Fibroblast of pulmonary artery (primary cell): ENCODE measurements at places on chromosomes 16 and 17.
A peak's percentile ranks its signal among the peaks of the same experiment; 100 is the strongest.

DNA sequence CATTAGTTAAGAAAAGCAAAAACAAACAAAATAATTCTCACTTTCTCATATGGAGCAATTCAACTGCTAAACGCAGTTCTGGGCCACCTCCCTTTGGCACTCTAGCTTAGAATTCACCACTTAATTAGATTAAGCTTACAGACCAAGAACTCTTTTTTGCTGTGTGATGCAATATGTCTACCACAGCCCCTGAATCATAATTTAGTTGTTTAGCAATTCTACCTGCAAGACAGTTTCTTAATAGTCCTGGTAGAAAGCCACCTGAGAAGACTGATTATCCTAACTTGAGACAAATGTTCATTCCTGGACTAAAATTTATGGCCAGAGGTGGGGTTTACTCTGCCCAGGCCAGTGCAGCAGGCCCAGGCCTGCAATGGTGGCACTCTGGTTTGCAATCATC lies 205.9 kb downstream of the HS3ST3A1 start:
- no peak for DNase-seq

- no peak for DNase-seq
Observed at GRCh38 chr17:58369214-58370031, 17.4 kb upstream of the SUPT4H1 start.

- peak; percentile 61 for DNase-seq
Observed at GRCh38 chr16:52976539-52977167, 76.0 kb downstream of the CHD9NB start.

DNA sequence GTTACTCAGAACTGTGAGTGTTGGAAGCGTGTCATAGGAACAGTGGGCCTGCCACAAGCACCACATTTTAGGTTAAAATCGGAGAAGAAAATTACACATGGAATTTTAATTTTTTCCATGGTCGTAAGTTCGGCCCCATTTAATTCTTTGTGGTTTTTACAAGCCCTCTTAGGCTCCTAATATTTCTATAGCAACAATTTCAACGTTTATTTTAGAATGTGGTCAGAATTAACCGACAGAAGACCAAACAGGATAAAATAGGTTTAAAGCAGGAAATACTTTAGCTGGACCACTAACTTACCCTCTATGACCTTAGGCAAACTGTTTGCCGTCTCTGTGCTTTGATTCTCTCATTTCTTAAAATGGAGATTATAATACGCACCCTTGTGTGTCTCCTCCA lies 69.9 kb downstream of the FTO start:
- DNase-seq: no peak

DNA sequence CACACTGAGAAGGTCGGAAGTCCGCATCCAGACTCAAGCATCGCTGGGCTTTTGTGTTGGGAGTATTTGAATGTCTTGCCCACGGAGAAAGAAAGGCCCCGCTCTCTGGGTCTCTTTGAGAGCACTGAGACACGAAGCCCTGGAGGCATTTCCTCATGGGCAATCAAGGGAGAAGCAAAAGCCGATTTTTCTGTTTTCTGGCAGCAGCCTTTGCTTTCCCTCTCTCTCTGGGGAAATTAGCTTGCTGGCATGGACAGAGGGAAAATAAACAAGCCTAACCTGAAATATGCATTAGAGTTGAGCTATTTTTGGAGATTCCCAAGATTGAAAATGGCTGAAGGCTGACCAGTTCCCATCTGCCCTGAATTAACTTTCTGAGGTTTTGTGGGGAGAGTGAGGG lies 238.7 kb downstream of the HAPSTR1 start:
- no peak for DNase-seq

- DNase-seq: no peak
Observed at GRCh38 chr17:75341784-75342486, 52.7 kb upstream of the SLC25A19 start.

- no peak for DNase-seq
Observed at GRCh38 chr17:55456307-55457240, 34.9 kb upstream of the MMD start.

- DNase-seq: no peak
Observed at GRCh38 chr16:27458258-27458657, 56.3 kb downstream of the IL21R start.

- DNase-seq: no peak
Observed at GRCh38 chr17:33164169-33164881, 128.8 kb downstream of the ASIC2 start.

GRCh38 chr17:55584055-55584685 lies 72.9 kb upstream of the SMIM36 start:
- peak; percentile 22 for DNase-seq

DNA sequence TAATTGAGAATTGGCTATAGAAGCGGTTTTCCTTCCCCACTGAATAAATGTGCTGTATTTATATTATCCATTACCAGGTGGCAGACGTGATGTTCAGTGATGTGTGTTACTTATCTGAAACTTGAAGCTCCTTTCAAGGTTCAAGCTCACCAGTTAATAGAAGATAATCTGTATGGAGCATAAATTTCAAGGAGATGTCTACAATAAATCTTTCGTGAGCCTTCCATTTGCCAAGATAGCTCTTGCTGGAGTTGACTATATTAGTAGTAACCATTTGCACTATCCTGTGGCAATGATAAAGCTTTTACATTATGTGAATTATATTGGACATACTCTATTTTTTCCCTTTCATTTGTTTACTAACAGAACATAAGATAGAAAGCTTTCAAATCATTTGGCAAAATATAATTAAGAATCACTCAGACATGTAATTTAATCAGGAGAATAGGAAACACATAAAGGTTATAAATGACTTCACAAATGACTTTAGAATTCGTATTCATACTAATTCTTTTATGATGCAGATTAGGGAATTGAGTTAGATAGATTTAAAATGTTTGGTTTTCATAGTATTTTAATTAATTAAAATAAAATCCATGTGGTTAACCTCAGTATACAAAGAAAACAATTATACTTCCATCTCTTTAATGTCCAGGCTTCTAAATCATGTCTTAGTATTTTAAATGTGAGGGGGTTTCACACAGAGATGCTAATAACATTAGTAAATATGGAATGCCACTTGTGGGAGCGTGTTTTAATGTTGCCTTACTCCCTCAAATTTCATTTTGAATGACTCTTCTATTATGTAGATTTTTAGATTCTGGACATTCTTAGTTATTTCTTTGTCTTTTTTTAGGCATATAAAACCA lies 664.4 kb upstream of the CDH8 start:
- no peak for DNase-seq

- DNase-seq: no peak
Observed at GRCh38 chr16:74605746-74606520, 981 bp downstream of the GLG1 start.

- DNase-seq: no peak
Observed at GRCh38 chr17:65048441-65048840, 8.1 kb downstream of the GNA13 start.
